ENCODE measurements at places on chromosomes 2 and 18.

- no peak for DNase-seq
Observed at GRCh38 chr2:37604716-37605115, 66.7 kb downstream of the CDC42EP3 start.

GRCh38 chr2:165193178-165193777 is 10.6 kb downstream of the SCN3A start:
- DNase-seq = no peak

- DNase-seq = no peak
Observed at GRCh38 chr2:110717734-110718133, 14.6 kb upstream of the ACOXL start.

DNA sequence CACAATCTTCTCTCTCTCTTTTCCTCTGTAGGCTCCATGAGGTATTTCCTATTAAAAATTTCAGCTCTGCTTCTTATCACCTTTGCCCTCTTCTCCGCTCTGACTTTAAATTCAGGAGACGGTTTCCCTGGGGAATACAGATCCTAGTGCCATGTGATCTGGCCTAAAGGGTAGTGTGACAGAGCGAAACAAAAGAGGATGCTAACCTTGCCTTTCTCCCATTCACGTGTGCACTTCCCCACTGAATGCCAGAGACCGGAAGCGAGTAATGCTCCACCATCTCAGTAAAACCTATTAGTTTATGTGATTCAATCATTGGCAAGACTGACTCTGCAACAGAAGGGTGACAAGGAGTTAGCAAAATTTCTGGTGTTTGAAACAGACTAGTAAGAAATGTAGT is 358.3 kb downstream of the ZNF521 start:
- no peak for DNase-seq

GRCh38 chr18:74242438-74243096 is 49.2 kb downstream of the CYB5A start:
- DNase-seq = no peak

DNA sequence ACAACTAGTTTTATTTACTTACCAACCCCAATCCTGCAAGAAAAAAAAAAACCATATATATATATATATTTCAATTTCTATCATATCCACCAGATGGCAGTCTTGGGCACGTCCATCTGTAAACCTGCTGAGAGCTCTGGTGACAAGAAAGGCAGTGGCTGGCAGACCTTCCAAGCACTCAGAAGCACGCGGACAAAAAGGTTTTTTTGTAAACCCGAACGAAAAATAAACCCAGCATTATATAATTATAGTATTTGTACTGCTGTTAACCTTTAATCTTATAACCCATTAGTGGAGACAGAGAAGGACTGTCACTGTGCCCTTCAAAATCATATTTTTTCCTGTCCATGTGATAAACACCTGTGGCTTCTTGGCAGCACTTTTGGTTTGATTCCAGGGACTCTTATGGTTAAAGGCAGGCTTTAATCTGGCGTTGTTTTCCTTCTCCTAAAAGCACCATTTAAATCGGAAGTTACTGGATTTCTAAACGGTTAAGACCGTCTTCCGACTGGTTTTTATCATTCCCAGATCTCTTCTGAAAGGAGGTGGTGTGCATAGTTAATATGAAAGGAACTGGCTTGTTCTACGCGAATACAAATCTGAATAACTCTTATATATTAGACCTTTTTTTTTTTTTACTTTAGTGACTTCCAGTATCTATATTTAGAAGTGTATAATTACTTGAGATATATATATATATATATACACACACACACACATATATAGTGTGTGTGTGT is 31.0 kb upstream of the SLC3A1 start:
- DNase-seq = peak; percentile 91

DNA sequence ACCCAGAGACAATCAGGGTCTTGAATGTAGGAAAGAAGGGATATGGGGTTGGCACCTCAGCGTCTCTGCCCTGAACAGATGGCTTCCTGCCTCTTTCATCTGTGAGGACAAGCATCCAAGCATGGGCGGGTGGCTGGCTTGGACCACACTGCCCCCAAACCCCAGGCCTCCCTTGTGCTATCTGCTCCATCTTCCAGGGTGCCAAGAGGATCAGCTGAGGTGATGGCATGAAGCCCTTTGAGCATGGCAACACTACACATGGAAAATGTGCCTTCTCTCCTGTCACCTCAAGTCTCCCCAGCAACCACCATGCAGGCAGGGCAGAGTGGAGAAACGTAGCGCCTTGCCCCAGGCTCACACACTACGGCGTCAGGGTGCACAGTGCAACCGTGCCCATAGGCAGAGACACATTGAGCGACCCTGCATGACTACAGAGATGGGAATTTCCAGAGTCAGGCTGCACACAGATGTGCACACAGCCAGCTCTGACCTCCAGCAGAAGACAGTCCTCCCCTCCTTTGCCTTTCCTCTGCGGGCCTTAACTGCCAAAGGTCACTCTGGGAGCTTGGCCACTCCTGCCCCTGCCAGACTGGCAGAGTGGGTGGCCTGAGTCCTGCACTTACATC is 1.5 kb downstream of the KCNIP3 start:
- DNase-seq = no peak

GRCh38 chr2:1256632-1257324 is 156.5 kb upstream of the TPO start:
- no peak for DNase-seq

DNA sequence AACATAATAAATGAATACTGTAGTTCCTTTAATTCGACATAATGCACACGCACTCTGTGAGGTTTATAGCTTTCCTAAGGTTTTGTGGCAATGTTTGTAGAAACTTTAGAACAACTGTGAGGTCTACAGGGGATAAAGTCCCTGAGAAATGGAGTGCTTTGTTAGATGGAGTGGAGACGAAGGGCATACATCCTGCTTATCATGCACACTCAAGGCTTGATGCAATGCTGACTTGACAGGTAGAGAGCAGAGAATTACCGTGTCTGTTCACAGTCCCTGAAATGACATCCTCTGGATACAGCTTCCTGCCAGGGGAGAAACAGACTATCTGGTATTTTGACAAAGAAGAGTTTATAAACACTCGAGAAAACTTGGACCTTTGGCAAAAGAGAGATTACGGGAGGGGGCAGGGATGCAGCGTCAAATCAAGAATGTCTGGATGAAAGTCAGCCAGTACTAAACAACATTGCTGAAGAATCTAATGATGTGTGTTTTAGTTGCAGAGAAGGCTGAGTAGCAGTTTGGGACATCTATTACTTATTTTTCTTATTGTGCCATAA is 766.9 kb upstream of the ZEB2 start:
- no peak for DNase-seq

DNA sequence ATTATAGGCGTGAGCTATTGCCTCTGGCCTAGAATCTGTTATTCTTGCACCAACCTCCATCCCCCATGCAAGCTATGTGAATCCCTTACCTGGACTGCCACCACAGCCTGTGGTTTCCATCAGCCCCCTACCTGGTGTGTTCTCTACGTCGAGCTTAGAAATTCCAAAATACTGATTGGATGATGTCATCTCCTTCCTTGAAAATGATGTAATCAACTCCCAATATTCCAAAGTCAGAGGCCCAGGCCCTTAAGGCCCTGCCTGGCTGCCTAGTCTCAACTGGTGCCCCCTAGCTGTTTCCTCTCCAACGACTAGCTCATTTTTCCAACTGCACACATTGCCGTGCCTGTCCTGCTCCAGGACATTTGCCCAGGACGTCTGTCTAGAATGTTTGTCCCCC is 41.3 kb upstream of the GBX2 start:
- DNase-seq = no peak

DNA sequence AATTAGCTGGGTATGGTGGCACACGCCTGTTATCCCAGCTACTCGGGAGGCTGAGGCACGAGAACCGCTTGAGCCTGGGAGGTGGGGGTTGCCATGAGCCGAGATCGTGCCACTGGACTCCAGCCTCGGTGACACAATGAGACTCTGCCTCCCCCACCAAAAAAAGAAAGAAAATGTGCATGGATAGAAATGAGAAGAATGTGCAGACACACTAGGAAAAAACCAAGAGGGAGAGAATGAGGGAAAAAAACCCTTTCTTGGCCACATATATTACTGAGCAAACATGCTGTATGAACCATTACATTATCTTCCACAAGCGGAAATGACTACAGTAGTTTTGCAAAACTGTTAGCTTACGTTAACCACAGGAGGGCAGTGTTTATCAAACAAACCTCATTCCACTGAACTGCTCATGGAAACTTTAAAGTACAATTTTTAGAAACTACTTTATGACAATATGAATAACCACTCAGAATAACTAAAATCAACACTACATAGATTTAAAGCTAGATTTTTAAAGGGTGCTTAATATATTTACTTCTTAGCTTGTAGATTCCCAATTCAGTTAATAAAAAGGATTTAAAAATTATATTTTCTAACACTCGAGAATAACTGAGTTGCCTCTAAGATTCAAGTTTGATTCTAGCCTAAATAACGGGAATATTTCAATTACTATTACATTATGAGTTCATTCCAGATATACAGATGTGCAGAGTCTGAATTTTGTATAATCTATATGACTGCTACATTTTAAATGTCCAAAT is 26.4 kb downstream of the ASXL2 start:
- DNase-seq = peak; percentile 75

DNA sequence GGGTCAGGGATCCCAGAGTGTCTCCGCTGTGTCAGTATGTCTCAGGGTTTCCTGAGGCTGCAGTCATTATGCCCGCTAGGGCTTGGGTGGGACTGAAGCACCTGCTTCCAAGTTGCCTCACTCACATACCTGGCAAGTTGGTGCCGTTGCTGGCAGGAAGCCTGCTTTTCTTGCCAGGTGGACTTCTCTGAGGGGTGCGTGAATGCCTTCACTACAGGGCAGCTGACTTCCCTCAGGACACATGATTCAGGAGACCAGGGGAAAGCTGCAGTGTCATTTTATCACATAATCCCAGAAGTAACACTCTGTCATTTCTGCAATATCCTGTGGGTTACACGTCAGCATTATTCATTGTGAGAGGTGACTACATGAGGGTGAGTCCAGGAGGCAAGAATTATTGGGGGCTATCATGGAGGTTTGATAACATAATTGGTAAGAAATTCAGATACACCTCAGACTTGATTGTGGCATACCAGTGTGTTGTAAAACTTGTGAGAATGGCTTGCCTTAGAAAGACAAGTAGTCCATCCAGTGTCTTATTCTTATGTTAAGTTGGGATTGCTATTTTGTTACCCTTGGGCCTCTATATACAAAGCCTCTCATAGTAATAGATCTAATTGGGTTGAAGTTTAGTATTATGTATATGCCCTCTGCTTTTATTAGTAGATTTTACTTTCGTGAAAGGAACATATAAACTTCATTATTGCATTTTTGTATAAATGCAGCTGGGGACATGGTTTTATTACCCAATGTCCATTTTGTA is 44.1 kb downstream of the NEDD4L start:
- DNase-seq = no peak

DNA sequence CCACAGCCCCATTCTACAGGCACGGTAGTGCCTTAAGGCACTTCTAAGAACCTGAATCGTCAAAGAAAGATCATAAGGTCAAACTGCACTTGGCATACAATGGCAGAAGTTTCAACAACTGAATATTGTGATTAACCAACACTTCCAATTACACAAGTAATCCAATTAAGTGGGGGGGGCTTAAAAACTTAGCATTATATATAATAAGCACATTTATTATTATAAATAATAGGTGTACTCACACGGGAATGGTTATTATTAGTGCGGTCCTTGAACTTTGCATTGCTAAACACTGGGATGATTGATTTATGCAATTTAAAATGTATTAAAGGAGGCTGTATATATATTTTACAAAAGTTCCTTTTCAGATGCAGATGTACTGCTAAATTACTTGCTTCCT is 7.6 kb downstream of the APCDD1 start:
- DNase-seq = no peak

DNA sequence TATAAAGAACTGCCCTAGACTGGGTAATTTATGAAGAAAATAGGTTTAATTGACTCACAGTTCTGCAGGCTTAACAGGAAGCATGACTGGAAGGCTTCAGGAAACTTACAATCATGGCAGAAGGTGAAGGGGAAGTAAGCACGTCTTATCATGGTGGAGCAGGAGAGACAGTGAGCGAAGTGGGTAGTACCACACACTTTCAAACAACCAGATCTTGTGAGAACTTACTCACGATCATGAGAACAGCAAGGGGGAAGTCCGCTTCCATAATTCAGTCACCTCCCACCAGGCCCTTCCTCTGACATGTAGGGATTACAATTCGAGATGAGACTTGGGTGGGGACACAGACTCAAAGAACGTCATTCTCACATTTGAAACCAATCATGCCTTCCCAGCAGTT is 260.1 kb upstream of the FAM98A start:
- no peak for DNase-seq

DNA sequence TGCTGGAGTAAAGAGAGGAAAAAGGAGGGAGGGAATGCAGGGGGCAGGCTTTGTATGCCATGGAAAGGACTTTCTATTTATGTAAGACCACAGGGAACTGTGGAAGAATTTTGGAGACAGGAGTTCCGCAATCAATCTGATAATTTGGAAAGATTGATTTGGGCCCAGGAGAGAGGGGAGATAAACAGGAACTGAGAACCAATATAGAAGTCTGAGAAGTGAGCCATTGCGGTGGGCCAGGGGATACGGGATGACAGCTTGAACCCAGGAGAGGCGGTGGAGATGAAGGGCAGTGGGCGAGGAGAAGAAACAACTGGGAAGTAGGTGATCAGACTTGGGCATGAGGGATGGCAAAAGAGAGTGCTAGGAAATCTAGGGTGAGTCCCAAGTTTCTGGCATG is 23.7 kb downstream of the RASGRP3 start:
- DNase-seq = no peak

GRCh38 chr18:12008842-12009580 is 27.7 kb downstream of the IMPA2 start:
- DNase-seq = no peak

DNA sequence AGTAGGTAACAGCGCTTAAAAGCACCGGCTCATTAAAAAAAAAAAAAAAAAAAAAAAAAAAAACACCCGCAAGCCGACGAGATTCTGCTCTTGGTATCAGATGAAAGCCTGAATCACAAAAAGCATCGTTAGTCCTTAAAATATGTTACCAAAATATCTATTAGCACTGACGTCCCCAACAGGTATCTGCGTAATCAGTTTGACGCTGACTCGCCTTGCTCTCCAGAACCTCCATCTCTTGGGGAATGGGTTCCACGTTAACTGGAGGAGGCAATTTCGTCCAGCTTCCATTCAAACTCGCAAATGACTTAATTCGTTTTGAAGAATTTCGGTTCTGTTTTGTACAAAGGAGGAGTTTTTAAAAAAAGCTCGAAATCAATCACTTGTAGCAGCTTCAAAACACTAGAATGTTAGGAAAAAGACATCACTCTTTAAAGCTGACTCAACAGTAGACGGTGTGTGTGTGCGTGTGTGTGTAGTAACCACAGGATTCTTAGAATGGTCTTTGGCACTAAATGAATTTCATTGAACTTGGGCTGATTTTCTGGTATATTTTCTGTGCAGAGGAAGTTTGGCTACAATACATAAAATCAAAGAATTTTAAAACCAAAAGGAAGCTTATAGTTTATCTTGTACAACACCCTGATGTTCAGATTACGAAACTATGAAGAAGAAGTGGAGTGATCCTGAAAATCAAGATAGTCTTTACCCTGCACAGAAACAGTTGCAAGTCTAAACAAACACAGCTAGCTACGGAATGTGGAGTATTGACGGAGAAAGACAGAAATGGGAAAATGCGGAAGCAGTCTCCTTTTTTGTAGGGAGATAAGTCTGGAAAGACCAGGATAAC is 1.1 kb upstream of the PGAP1 start:
- peak; percentile 54 for DNase-seq

Measured in SJCRH30 (cell line).